Activated CD8-positive, alpha-beta T cell treated with anti-CD3 and anti-CD28 coated beads, Interleukin-2, amount 10 ng/mL, durations not matched to agents 7 days and 5 days (primary cell): ENCODE measurements at places on chromosomes 5 and 9. TPM values are rescaled to one million over a fixed set of nuclear protein-coding genes. Genes with fewer than 3 reads are reported as not detected.

Gene FBN2
- not detected for total RNA-seq

DNA sequence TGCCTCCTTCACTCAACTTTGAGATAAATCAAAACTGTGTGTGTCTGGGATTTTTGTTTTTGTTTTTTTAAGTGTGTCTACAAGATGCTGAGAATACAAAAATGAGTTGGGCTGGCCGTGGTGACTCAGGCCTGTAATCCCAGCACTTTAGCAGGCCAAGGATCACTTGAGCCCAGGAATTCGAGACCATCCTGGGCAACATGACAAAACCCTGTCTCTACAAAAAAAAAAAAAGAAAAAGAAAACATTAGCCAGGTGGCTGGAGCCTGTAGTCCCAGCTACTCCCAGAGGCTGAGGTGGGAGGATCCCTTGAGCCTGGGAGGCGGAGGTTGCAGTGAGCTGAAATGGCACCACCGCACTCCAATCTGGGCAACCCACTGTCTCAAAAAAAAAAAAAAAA is 21.0 kb downstream of the HNRNPK start:
- no peak for DNase-seq
- H3K27me3 ChIP-seq: no peaks in the 10 kb centered on the region
- H3K36me3 ChIP-seq: peaks cover 10% of the 10 kb centered on the region

DNA sequence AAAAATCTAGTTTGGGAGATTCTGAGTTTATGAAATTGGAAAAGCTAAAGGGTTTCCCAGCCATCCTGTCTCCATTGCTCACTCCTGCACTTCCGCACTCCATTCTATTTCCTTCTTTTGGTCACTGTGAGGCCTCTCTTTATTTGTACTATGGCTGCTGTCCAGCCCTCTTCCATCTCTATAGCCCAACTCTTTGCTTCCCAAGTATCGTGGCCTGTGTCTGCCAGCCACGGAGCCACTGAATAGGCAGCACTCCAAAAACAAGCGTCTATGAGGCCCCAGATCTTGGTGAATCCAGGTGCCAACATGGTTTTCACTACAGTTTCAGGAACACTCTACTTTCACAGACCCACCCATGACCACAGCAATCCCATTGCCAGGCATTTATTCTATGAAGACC is 37.2 kb downstream of the GRAMD2B start:
- H3K36me3 ChIP-seq: no peaks in the 10 kb centered on the region
- H3K4me3 ChIP-seq: no peak overlapping the region
- no peak overlapping the region for H3K27ac ChIP-seq
- H3K4me1 ChIP-seq: peaks cover 9% of the 10 kb centered on the region
- DNase-seq: no peak

Gene MXD3
- total RNA-seq: 93.2 TPM

DNA sequence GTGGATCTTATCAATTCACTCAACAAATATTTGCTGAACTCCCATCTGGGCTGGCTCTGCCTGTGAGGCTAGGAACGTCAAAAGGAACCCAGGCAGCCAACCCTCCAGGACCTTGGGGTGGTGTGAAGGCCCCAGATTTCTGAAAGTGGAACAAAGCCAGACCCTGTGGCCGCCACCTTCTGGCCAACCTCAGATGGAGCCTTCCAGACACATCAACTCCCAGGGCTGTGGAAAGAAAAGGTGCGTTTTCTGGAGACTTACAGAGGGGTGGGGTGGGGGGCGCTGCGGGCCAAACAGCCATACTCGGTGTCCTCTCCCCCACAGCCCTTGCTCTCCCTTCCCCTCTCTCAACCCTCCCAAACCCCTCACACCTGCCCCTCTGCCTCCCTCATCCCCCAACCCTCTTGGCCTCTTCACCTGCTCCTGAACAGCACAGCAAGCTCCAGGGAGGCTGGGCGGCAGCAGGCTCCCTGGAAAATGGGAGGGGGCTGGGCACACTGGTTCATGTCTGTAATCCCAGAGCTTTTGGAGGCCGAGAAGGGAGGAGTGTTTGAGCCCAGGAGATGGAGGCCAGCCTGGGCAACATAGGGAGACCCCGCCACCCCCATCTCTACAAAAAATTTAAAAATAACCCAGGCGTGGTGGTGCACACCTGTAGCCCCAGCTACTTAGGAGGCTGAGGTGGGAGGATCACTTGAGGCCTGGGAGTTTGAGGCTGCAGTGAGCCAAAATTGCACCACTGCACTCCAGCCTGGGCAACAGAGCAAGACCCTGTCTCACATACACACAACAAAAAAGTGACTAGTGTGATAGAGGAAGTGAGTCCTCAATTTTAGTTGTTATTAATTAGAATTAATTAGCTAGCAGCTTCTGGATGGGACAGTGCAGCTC is 45.0 kb upstream of the PRRC2B start:
- peaks cover 2% of the 10 kb centered on the region for H3K36me3 ChIP-seq
- H3K27ac ChIP-seq: no peak overlapping the region
- DNase-seq: no peak

GRCh38 chr5:146248561-146248960 is 45.2 kb downstream of the RBM27 start:
- H3K27me3 ChIP-seq: no peaks in the 10 kb centered on the region
- peaks cover 37% of the 10 kb centered on the region for H3K36me3 ChIP-seq
- H3K4me1 ChIP-seq: peaks cover 2% of the 10 kb centered on the region
- no peak overlapping the region for H3K27ac ChIP-seq
- no peak overlapping the region for H3K4me3 ChIP-seq
- DNase-seq: no peak

GRCh38 chr9:120438111-120438510 is 141.9 kb downstream of the CDK5RAP2 start:
- H3K4me3 ChIP-seq: no peak overlapping the region
- DNase-seq: no peak
- no peak overlapping the region for H3K27ac ChIP-seq

DNA sequence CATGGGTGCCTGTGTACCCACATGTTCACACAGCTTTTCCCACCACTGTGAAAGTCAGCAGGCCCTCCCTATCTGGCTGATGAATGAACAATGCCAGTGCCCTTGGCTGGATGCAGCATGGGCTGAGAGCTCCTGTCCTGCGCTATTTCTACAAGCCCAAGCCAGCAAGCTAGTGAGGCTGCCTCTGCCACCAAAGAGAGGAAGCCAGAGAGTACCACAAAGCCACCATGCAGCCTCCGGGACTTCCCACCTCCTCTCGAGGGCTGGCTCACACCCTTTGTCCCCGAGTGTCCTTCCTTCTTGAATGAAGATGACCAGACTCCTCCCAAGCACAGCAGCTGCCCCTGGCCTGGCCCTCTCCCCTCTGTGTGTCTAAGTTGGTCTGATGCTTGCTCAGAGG is 76.5 kb downstream of the SH3PXD2B start:
- H3K4me1 ChIP-seq: peaks cover 14% of the 10 kb centered on the region
- H3K27ac ChIP-seq: no peak overlapping the region
- H3K36me3 ChIP-seq: no peaks in the 10 kb centered on the region
- peak; percentile 29 for DNase-seq

GRCh38 chr5:63025679-63026078 is 447.1 kb downstream of the LRRC70 start:
- no peak for DNase-seq
- H3K4me3 ChIP-seq: no peak overlapping the region
- no peaks in the 10 kb centered on the region for H3K27me3 ChIP-seq
- no peaks in the 10 kb centered on the region for H3K4me1 ChIP-seq
- no peaks in the 10 kb centered on the region for H3K36me3 ChIP-seq

- H3K27ac ChIP-seq: peak overlapping the region; percentile 49
- H3K27me3 ChIP-seq: no peaks in the 10 kb centered on the region
- H3K36me3 ChIP-seq: peaks cover 28% of the 10 kb centered on the region
- H3K4me3 ChIP-seq: no peak overlapping the region
- H3K4me1 ChIP-seq: peaks cover 70% of the 10 kb centered on the region
- DNase-seq: no peak
These were observed 25.0 kb downstream of the SLC25A25 start for GRCh38 chr9:128093011-128093410.

Gene CORO2A
- total RNA-seq: 9.2 TPM

Gene ADAMTS6
- total RNA-seq: 3.4 TPM

Gene ARHGEF37
- 1.0 TPM for total RNA-seq

GRCh38 chr5:91177085-91177484 is 206.0 kb downstream of the ARRDC3 start:
- H3K27me3 ChIP-seq: no peaks in the 10 kb centered on the region
- H3K27ac ChIP-seq: no peak overlapping the region
- no peaks in the 10 kb centered on the region for H3K36me3 ChIP-seq
- no peak overlapping the region for H3K4me3 ChIP-seq
- no peak for DNase-seq
- H3K4me1 ChIP-seq: peaks cover 2% of the 10 kb centered on the region

DNA sequence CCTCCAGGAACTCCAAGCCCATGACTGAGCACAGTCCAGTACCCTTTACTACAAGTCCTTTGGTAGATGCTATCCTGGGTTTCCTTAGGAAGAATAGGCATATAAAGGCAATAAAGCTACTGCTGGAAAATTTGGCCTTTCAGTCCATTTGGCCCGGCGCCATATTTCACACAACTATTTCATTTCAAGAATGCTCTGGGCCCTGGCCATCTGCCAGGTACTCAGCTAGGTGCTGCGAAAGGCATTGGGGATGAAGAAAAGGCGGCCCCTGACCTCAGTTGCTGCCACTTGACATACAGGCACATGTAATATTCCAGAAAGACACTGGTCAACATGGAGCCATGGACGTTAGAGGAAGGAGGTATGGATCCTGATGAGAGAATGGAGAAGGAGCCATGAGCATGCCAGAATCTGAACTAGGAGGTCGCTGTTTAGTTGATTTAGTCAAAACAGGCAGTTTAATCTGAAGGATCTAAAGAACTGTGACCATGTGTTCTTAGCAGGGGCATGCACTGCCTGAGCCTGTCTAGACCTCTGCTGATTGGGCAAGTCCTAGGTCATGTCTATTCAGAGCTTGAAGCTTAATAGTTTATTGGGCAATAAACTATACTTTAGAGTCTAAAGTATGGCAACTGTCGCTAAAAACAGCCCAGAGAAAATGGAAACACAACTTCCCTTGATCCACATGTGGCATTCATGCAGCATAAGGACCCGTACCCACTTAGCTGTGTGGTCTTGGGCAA is 149.3 kb downstream of the MELK start:
- no peaks in the 10 kb centered on the region for H3K36me3 ChIP-seq
- H3K4me3 ChIP-seq: no peak overlapping the region
- no peak for DNase-seq
- H3K4me1 ChIP-seq: no peaks in the 10 kb centered on the region

DNA sequence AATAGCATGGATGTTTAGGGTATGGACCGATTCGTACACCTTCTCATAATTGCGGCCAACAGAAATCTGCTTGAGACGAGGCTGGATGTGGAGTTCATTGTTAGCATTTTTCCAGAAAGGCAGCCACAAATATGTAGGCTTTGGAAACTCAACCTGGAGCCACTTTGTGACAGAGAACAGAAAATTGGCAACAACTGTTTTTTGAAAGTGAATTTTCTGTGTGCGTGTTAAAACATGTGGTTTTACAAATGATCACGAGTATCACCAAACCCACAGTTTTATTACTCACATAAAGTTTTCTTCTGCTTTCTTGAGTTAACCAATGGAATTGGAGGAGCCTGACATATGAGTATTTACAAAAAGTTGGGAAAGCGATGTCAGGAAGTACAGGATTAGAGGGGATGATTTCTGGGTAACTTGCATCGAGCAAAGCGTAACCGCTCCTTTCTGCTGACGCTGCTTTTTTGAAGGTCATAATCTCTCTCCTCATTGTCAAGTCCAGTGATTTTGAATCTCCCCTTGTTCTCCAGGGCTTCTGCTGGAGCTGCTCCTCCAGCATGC is 138.5 kb upstream of the TAF11L2 start:
- no peaks in the 10 kb centered on the region for H3K27me3 ChIP-seq
- DNase-seq: no peak
- H3K4me1 ChIP-seq: no peaks in the 10 kb centered on the region
- no peak overlapping the region for H3K4me3 ChIP-seq
- no peak overlapping the region for H3K27ac ChIP-seq

Gene NME5
- not detected for total RNA-seq

GRCh38 chr9:21160178-21160577 is 6.3 kb downstream of the IFNA21 start:
- H3K4me1 ChIP-seq: peaks cover 55% of the 10 kb centered on the region
- H3K36me3 ChIP-seq: peaks cover 31% of the 10 kb centered on the region
- peak overlapping the region; percentile 60 for H3K4me3 ChIP-seq
- H3K27me3 ChIP-seq: no peaks in the 10 kb centered on the region
- H3K27ac ChIP-seq: peak overlapping the region; percentile 73

DNA sequence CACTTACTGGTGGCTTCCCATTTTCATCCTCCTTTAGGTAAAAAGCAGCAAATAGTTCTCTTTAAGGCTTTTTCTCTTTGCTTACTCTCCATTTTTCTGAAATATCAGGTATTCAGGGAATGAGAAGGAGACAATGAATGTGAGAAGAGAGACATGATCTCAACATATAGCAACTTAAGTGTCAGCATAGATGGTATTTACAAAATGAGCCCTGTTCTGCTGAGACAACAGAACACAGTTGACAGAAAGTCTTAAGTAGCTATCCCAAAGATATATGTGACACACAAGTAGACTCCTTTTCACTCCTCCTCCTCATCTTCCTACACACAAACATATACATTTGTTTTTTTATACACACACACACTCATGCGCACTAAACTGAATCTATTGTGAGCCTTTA is 649.3 kb upstream of the WWC1 start:
- H3K36me3 ChIP-seq: no peaks in the 10 kb centered on the region
- no peak overlapping the region for H3K4me3 ChIP-seq
- DNase-seq: no peak
- no peak overlapping the region for H3K27ac ChIP-seq
- no peaks in the 10 kb centered on the region for H3K27me3 ChIP-seq

Gene FGFR4
- total RNA-seq: 1.9 TPM

DNA sequence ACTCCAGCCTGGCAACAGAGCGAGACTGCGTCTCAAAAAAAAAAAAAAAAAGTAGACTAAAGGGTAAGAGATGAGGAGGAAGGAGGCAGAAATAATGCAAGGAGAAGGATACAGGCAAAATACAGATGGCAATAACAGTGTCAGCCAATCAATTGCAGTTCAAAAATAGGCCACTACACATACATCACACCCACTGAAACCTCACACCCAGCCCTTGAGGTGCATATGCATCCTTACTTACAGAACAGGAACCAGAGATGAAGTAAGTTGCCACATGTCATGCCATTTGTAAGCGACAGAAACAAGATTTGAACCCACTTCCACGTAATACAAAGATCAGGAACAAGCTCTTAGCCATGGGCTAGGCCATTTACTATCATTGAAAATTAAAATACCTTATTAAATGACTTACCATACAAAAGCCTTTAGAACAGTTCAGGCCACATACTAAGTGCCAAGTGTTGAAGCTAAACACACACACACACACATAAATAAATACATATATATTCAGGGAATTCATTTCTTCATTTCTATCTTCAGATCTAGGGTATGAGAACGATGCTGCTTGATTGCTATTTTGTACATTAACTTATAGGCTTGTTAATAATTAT is 98.4 kb downstream of the FNBP1 start:
- H3K27me3 ChIP-seq: no peaks in the 10 kb centered on the region
- H3K27ac ChIP-seq: peak overlapping the region; percentile 81
- H3K4me1 ChIP-seq: peaks cover 56% of the 10 kb centered on the region
- peak overlapping the region; percentile 12 for H3K4me3 ChIP-seq

Gene EIF4EBP3
- 8.6 TPM for total RNA-seq

DNA sequence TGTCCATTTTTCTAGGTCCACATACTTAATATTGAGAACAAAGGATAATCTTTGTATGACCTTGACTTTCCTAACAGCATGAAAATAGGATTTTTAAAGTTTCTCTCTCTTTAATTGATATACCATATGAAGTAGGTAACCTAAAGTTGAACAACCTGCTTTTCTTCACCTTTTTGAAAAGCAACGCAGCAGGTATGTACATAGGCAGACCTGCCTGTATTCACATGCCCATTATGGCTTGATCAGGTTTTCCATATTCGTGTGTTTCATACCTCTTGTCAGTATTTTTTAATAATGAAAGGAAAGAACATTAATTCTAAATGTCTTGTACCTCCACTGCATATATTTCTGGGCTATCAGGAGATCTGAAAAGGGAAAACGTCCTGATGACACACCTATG is 1.5 kb upstream of the ADAMTSL1 start:
- no peak overlapping the region for H3K27ac ChIP-seq
- no peaks in the 10 kb centered on the region for H3K4me1 ChIP-seq
- H3K36me3 ChIP-seq: no peaks in the 10 kb centered on the region
- DNase-seq: no peak
- peaks cover 5% of the 10 kb centered on the region for H3K27me3 ChIP-seq
